EL (cell line): ENCODE measurements at places on chromosomes 1 and 21.
A peak's percentile ranks its signal among the peaks of the same experiment; 100 is the strongest.

DNA sequence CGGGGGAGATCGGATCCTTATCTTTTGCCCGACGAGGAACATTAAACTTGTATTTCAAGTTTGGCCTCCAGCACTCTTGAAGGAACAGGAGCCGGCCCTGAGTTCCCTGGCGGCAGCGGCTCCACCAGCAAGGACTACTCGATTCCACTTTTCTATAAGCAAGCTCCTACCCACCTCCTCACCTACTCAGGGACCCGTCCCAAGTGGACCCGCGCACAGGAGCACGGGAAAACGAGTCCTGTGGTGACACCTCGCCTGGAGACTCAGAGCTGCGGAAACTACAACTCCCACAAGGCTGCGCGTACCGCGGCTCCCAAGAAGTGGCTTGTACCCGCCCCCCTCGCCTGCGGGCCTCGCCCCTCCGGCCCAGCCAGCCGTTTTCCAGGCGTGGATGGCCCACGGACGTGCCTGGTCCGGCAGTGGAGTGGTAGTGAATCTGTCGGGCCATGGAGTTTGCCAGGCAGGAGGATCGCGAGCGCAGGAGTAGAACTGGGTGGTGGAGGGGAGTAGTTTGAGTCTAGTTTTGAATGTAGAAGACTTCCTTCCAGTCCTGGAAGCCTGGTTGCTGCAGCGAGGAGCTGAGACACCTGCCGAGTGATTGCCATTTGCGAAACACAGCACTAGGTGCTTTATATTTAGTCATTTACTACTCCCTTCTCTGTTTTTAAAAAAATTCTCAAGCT, at the start of gene ACP6:
TSS of gene ACP6 (minus strand) at position 206 of the 683 bp plus-strand sequence. CDS start 476 bp downstream, outside the sequence.
- DNase-seq = peak; percentile 94

DNA sequence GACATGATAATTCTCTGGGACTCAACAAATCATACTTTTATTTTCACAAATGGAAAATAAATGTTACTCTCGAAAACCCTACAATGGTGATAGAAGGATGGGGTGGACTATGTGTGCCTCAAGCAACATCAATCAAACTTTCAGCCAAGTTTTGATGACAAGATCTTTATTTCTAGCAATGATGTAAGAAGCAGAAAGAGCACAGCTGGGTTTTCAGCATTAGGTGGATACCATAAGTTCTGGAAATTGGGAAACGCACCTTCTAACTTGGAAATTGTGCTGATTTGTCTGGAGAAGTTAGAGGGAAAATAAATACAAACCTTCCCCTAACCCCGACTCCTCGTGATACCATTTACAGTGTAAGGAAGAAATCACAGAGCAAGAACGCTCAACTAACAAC, 320.3 kb downstream of the PAPPA2 start:
- DNase-seq = no peak

- peak; percentile 28 for DNase-seq
Measured at GRCh38 chr1:96145492-96145891, 576.1 kb upstream of the PTBP2 start.

- DNase-seq = no peak
Measured at GRCh38 chr1:17631410-17631809, 91.9 kb downstream of the ARHGEF10L start.

DNA sequence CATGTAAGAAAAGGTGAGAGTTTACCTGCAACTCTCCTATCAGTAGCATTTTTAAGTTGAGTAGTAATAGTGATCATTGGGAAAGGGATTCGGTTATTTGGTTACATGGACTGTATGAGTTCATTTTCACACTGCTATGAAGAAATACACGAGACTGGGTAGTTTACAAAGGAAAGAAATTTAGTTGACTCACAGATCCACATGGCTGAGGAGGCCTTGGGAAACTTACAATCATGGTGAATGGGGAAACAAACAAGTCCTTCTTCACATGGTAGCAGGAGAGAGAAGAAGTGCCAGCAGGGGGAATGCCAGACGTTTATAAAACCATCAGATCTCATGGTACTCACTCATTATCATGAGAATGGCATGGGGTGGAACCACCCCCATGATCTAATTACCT, 59.3 kb upstream of the FBXO28 start:
- no peak for DNase-seq

GRCh38 chr1:200128081-200128480, 100.6 kb downstream of the NR5A2 start:
- DNase-seq = no peak

DNA sequence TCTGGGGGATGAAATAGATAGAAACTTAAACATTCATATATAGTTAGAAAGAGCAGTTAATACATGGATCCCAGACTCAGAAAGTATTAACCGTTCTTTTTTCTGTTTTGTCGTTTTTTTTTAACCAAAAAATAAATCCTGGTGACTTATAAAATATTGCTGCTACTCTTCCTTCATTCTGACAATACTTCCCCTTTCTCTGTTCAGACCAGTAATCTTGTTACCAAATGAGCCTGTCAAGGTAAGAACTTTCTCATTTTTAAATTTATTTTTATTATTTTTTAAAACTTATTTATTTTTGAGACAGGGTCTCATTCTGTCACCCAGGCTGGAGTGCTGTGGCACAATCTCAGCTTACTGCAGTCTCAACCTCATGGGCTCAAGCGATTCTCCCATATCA, 13.7 kb downstream of the PTPN22 start:
- DNase-seq = no peak

DNA sequence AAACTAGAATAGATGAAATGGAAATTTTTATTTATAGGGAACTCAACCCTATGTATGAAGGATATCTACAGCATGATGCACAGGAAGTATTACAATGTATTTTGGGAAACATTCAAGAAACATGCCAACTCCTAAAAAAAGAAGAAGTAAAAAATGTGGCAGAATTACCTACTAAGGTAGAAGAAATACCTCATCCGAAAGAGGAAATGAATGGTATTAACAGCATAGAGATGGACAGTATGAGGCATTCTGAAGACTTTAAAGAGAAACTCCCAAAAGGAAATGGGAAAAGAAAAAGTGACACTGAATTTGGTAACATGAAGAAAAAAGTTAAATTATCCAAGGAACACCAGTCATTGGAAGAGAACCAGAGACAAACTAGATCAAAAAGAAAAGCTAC, 7.9 kb downstream of the USP1 start:
- no peak for DNase-seq

GRCh38 chr1:237219751-237220642, 178.0 kb downstream of the RYR2 start:
- DNase-seq = no peak

GRCh38 chr1:236275586-236275985, 6.2 kb downstream of the ERO1B start:
- no peak for DNase-seq

- DNase-seq = no peak
Measured at GRCh38 chr1:209838537-209838936, 10.8 kb downstream of the UTP25 start.

DNA sequence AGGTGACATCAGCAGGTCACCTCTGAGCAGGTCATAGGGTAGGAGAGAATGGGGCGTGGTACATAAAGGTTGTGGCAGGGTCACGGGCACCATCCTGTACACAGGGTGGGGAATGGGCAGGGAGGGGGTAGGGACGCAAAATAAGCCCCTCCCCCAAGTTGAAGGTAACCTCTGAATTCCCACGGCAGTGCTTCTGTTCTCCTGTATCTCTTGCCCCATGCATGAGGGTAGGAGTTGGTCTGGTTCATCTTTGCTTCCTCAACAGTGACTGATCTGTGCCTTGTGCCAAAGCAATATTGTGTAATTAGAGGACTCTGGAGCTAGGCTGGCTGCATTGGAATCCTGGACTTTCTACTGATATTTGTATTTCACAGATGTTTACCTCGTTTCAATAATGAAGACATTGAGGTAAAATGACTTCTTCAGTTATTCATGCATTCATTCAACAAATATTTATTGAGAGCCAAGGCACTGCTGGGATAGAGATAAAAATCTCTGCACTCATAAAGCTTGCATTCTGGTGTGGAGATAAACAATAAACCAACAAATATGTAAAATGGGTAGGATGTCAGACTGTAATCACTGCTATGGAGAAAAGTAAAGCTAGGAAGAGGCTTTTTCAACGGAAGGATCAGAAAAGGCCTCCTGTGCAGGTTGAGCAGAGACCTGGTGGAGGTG, 18.4 kb upstream of the GFI1 start:
- DNase-seq = peak; percentile 10

GRCh38 chr1:110200666-110201065, 9.4 kb upstream of the KCNC4 start:
- peak; percentile 60 for DNase-seq

- no peak for DNase-seq
Measured at GRCh38 chr21:41660748-41661147, 106.1 kb downstream of the RIPK4 start.

DNA sequence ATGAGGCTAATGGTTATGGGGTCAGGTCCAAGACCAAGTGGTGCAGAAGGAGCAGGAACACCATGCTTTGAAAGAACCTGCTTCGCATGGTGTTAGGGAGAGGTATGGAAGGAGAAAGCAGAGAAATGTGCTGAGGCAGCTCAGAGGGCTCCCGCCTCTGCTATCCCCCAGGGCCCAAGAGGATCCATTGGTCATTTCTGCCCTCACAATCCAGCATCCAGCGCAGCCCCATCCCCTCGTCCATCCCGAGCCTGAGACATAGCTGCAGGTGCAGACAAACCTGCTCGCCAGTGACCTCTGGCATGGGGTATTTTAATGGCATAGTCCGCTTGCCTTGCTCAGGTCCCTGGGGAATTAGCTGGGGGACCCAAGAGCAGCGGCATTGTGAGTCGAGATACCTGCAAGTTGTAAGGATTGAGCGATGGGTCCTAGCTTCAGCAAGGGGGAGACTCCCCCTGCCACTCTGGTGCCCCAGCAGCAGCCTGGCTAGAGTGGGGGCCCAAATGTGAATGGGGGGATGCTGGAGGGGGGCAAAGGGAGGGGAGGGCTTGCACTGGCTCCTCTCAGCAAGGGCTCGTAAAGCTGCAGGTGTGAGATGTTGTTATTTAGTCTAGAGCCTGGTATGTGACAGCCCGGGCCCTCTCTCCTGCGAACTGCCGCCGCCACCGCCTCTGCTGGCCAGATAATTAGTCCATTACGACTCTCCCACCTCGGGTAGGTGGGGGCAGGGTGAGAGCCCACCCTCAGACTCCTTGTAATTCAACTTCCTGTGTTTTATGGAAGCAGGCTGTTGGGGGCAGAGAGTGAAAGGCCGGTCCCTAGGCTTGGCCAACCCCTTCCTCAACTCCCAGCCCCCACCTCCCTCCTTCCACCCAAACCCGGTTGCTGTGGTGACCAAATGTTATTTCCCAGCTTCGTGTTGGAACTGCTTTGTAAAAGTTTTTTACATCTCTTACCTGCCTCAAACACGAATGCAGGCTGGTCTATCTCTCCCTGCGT, 118.8 kb downstream of the RNF220 start:
- no peak for DNase-seq

DNA sequence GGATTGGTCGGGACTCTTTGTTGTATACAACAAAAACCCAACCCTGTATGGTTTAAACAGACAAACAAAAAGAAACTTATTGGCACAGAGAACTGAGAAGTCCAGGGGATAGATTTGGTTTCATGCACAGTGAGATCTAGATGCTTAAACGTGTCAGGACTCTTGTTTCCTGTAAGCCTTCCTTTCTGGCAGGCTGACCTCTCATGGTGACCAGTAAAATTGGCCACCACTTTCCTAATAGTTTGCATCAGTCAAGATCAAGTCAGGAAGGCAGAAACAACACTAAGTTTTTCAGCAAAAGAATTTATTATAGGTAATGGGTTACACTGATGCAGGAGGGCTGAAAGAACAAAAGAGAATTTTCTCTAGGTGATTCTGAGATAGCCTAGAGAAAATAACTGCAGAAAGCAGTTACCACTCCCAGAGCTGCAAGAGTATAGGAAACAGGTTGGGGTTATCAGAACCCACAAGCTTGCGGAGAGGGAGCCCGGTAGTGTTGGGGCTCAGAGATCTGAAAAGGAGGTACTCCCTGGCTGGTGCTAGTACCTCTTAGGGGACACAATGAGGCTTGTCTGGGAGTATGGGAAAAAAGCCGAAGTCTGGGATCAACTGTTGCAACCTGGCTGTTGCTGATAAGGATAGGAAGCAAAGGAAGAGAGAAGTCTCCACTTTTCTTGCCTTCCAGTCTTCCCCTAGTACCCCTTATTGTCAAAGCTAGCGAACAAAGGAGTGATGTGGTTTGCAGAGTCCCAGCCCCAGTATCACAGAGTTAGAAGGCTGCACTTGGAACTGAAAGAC, 21.4 kb downstream of the CITED4 start:
- no peak for DNase-seq

DNA sequence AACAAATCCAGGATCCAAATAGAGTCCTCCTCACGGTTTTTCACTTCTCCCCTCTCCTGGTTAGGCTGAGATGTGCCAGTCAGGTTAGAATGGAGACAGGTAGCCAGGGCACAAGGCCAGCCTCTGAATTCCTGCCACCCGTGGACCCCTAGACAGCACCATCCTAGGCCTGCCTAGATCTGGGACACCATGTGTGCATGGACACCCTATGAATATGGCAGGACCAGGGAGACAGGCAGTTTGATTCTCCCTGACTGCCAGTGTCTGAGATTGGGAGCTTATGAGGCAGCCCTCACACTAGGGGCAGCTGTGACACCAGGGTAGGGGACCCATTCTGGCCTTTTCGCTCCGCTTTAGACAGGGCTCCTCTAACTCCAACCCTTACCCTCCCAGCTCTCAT, 7.5 kb downstream of the AVPR1B start:
- DNase-seq = no peak

GRCh38 chr1:19240673-19241538, 10.4 kb downstream of the EMC1 start:
- peak; percentile 62 for DNase-seq

GRCh38 chr21:32508558-32508957, 76.8 kb downstream of the TCP10L start:
- DNase-seq = no peak

GRCh38 chr1:18077657-18078215, 29.9 kb upstream of the IGSF21 start:
- DNase-seq = no peak

- peak; percentile 45 for DNase-seq
Measured at GRCh38 chr1:201742476-201742875, 86.5 kb upstream of the IPO9 start.

DNA sequence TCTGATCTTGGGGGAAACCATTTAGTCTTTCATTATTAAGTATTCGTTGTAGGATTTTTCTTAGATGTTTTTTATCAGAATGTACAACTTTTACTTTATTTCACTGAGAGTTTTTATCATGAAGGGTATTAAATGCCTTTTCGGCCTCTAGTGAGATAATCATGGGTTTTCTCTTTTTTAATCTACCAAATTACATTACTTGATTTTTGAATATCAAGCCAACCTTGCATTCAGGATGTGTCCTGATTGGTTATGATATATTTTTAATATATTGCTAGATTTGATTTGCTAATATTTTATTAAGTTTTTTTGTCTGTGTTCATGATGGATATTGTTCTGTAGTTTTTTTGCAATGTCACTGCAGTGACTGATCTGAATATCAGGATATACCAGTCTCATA, 9.4 kb downstream of the NUF2 start:
- DNase-seq = no peak

DNA sequence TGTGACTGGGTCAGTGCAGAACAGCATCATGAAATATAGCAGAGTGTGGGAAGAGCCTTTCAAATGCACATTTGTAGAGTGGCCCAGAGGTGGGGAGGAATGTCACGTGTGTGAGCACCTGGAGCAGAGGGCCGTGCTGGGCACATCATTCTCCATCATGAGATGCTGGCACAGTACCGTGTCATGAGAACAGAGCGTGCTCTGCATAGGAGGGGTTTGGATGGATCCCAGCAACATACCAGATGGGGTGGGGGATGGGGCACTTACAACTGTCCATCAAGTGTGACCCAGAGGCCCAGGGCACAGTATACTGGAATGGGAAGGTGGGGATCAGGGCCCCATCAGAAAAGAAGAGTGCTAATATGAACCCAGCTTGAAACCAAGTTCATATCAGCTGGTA, 182.0 kb downstream of the LMX1A start:
- DNase-seq = no peak
